Smooth muscle cell of trachea (primary cell): ENCODE measurements at places on chromosomes 16 and 17. TPM values are rescaled to one million over a fixed set of nuclear protein-coding genes. Genes with fewer than 3 reads are reported as not detected.

TBC1D3C gene
- not detected in 2 replicates for total RNA-seq

ZSCAN10 gene
- total RNA-seq, result 0.17 TPM in 1 of 2 replicates, not detected in the other

PRSS53 gene
- 2.5 and 2.8 TPM in 2 replicates for total RNA-seq

KRT20 gene
- total RNA-seq, result not detected in 2 replicates

MYH4 gene
- not detected in 2 replicates for total RNA-seq

GNG13 gene
- not detected in 2 replicates for total RNA-seq

OR3A2 gene
- 0.50 TPM in 1 of 2 replicates, not detected in the other for total RNA-seq

XYLT1 gene
- total RNA-seq, result 23.1 and 29.3 TPM in 2 replicates
